Spinal cord (tissue), 10 donors: ENCODE measurements at places on chromosomes 2 and 18. TPM values are rescaled to one million over a fixed set of nuclear protein-coding genes. Genes with fewer than 3 reads are reported as not detected.

DNA sequence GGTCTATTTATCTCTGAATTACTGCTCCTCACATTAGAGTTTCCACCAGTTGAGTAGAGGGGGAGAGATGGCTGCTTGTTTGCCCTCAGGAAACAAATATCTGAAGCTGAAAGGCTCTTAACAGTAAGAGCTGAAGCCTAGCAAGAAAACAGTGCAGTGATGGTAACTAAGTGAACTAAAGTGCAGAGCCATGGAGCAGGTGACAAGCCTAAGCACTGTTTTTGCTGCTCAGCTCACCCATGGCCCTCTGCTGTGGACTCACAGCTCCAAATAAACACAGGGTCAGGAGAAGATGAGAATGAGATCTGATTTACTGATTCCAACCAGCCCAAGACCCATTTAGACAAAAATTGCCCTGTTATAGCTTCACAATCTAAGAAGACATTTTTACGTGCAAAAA lies 118.4 kb downstream of the ETAA1 start:
- no peak for DNase-seq
- no peaks in the 10 kb centered on the region for H3K4me1 ChIP-seq
- H3K27ac ChIP-seq = no peak overlapping the region
- H3K4me3 ChIP-seq = no peak overlapping the region
- no peaks in the 10 kb centered on the region for H3K36me3 ChIP-seq
- no peaks in the 10 kb centered on the region for H3K27me3 ChIP-seq

- peaks cover 31% of the 10 kb centered on the region for H3K36me3 ChIP-seq
- H3K4me3 ChIP-seq = no peak overlapping the region
- DNase-seq = no peak
- H3K27ac ChIP-seq = no peak overlapping the region
- no peaks in the 10 kb centered on the region for H3K27me3 ChIP-seq
Measured at GRCh38 chr2:149001496-149001895, 37.0 kb upstream of the LYPD6B start.

- H3K4me3 ChIP-seq = no peak overlapping the region
- no peak overlapping the region for H3K27ac ChIP-seq
- H3K36me3 ChIP-seq = no peaks in the 10 kb centered on the region
- H3K4me1 ChIP-seq = no peaks in the 10 kb centered on the region
Measured at GRCh38 chr18:69755856-69756496, 191.7 kb downstream of the CD226 start.

DNA sequence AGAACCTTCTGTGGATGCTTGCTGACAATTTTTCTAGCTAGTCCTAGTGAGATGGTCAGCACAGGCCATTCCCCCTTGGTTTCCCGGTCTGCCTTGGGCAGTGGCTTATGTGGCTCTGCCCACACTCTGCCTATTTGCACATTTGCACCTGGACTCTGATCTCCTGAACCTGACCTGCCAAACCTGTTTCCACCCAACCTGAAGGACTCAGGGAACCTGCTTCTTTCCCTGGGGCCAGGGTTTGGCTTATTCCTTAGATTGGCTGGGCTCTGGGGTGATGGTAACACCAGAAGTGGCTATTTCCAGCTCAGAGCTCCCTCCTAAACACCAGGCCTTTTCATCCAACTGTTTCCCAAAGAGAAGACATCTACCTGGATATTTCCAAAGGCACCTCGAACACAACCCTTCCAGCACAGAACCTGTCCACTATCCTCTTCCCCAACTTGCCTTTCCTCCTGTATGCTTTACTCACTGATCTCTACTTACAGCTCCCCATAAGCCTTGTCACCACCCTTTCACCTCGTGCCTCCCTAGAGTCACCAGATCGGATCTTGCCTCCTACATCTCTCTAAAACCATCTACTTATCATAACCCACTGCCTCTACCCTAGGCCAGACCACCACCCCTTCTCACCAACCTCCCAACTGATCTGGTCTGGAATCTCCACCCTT lies 5.8 kb upstream of the MTA3 start:
- H3K36me3 ChIP-seq = no peaks in the 10 kb centered on the region
- no peak overlapping the region for H3K27ac ChIP-seq
- H3K4me1 ChIP-seq = peaks cover under 1% of the 10 kb centered on the region
- H3K4me3 ChIP-seq = no peak overlapping the region

- H3K4me1 ChIP-seq = peaks cover 15% of the 10 kb centered on the region
- H3K36me3 ChIP-seq = peaks cover 24% of the 10 kb centered on the region
- no peak overlapping the region for H3K27ac ChIP-seq
- no peaks in the 10 kb centered on the region for H3K27me3 ChIP-seq
- no peak overlapping the region for H3K4me3 ChIP-seq
- no peak for DNase-seq
Measured at GRCh38 chr18:74498712-74499627, 2.8 kb downstream of the CNDP2 start.

GRCh38 chr18:75696391-75696790 lies 268.9 kb upstream of the SMIM21 start:
- H3K4me3 ChIP-seq = no peak overlapping the region
- H3K27me3 ChIP-seq = no peaks in the 10 kb centered on the region
- DNase-seq = no peak
- H3K36me3 ChIP-seq = no peaks in the 10 kb centered on the region
- H3K27ac ChIP-seq = no peak overlapping the region

- no peak overlapping the region for H3K27ac ChIP-seq
- H3K27me3 ChIP-seq = no peaks in the 10 kb centered on the region
- no peak overlapping the region for H3K4me3 ChIP-seq
- H3K4me1 ChIP-seq = no peaks in the 10 kb centered on the region
Measured at GRCh38 chr2:143452817-143453451, 323.7 kb downstream of the ARHGAP15 start.

- no peaks in the 10 kb centered on the region for H3K36me3 ChIP-seq
- H3K27ac ChIP-seq = no peak overlapping the region
- DNase-seq = no peak
- no peak overlapping the region for H3K4me3 ChIP-seq
- no peaks in the 10 kb centered on the region for H3K4me1 ChIP-seq
Measured at GRCh38 chr2:181992776-181993175, 7.1 kb downstream of the PPP1R1C start.

DNA sequence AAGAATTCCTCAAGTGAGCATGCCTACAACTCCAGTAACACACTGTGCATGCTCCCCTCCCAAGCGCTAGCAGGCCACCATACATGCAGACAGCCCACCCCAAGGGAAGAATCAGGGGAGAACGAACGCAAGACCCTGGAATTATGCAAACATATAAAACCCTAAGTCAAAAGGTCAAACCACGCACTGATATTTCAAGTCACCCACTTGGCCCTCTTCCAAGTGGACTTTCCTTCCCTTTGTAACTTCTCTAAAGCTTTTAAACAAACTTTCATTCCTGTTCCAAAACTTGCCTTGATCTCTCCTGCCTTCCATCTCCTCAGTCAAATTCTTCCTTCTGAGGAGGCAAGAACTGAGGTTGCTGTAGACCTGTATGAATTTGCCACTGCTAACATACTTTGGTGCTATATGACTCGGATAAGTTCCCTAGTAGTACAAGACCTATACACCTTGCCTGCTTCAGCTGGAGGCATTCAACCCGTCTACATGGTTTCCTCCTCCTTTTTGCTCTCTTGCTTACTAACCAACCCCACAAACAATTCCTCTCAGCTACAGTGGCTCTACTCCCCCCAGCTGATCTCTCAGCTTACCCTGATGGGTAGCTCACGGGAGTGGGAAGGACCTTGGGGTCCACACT lies 11.1 kb upstream of the RPIA start:
- no peaks in the 10 kb centered on the region for H3K4me1 ChIP-seq
- no peaks in the 10 kb centered on the region for H3K27me3 ChIP-seq
- no peak overlapping the region for H3K27ac ChIP-seq
- no peak overlapping the region for H3K4me3 ChIP-seq

DNA sequence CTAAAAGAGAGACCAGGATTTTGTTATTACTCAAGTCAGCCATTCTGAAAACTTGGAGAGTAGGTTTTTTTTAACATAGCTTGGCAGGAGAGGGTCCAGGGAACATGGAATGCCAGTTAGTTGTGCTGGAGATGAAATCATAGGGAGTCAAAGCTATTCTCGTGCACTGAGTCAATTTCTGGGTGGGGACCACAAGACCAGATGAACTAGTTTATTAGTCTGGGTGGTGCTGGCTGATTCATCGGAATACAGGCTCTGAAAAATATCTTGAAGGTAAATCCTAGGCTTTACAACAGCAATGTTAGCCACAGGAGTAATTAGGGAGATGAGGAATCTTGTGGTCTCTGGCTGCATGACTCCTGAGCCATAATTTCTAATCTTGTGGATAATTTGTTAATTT lies 921.4 kb downstream of the TRIB2 start:
- no peak for DNase-seq
- H3K36me3 ChIP-seq = no peaks in the 10 kb centered on the region
- H3K4me3 ChIP-seq = no peak overlapping the region
- no peaks in the 10 kb centered on the region for H3K4me1 ChIP-seq

DNA sequence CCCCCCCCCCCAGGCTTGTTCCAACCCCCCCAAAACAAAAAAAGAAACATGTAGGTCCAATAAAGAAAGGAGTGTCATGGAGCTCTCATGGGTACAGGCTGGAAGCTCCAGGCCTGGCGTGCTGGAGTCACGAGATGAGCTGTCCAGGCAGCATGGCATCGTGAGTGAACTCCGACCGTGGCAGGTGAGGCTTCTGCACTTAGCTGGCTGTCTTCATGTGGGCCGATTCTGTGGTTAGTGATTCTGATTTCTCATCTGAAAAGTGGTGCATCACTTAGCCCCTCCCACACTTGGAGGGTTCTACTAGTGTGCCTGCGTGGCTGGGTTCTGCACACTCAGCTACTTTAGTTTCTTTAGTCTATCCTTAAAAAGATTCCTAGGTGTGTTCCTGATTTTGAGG lies 126.4 kb upstream of the MGAT5 start:
- H3K4me3 ChIP-seq = no peak overlapping the region
- H3K36me3 ChIP-seq = no peaks in the 10 kb centered on the region
- H3K27ac ChIP-seq = no peak overlapping the region
- no peaks in the 10 kb centered on the region for H3K27me3 ChIP-seq

- no peak overlapping the region for H3K27ac ChIP-seq
- H3K36me3 ChIP-seq = no peaks in the 10 kb centered on the region
- H3K27me3 ChIP-seq = no peaks in the 10 kb centered on the region
- H3K4me1 ChIP-seq = no peaks in the 10 kb centered on the region
Measured at GRCh38 chr2:202133200-202133908, 60.3 kb downstream of the KIAA2012 start.

GRCh38 chr2:25306777-25307368 lies 34.9 kb downstream of the DNMT3A start:
- H3K4me1 ChIP-seq = peaks cover 85% of the 10 kb centered on the region
- DNase-seq = no peak
- H3K36me3 ChIP-seq = peaks cover 75% of the 10 kb centered on the region
- H3K27ac ChIP-seq = peak overlapping the region; percentile 40
- no peaks in the 10 kb centered on the region for H3K27me3 ChIP-seq

- no peak for DNase-seq
- no peaks in the 10 kb centered on the region for H3K36me3 ChIP-seq
- no peaks in the 10 kb centered on the region for H3K27me3 ChIP-seq
- H3K4me1 ChIP-seq = no peaks in the 10 kb centered on the region
- no peak overlapping the region for H3K4me3 ChIP-seq
Measured at GRCh38 chr2:147433822-147434221, 411.0 kb upstream of the ACVR2A start.

DNA sequence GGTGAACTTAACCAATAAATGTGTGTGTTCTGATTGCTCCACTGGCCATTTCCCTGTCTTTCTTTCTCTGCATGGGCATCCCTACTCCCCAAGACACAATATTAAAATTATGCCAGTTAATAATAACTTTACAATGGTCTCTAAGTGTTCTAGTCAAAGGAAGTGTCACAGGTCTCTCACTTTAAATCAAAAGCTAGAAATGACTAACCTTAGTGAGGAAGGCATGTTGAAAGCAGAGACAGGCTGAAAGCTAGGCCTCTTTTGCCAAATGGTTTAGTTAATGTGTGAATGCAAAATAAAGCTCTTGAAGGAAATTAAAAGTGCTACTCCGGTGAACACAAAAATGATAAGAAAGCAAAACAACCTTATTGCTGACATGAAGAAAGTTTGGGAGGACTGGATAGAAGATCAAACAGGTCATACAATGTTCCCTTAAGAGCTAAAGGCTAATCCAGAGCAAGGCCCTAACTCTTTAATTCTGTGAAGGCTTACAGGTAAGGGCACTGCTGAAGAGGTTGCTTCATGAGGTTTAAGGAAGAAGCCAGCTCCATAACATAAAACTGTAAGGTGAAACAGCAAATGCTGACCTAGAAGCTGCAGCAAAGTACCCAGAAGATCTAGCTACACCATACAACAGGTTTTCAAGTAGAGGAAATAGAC lies 44.0 kb upstream of the ARHGAP15 start:
- no peaks in the 10 kb centered on the region for H3K4me1 ChIP-seq
- DNase-seq = no peak
- no peaks in the 10 kb centered on the region for H3K36me3 ChIP-seq
- H3K4me3 ChIP-seq = no peak overlapping the region
- no peaks in the 10 kb centered on the region for H3K27me3 ChIP-seq
- H3K27ac ChIP-seq = no peak overlapping the region

- no peak overlapping the region for H3K27ac ChIP-seq
- no peaks in the 10 kb centered on the region for H3K27me3 ChIP-seq
- H3K36me3 ChIP-seq = no peaks in the 10 kb centered on the region
- DNase-seq = no peak
- no peaks in the 10 kb centered on the region for H3K4me1 ChIP-seq
Measured at GRCh38 chr2:146981921-146982320, 862.9 kb upstream of the ACVR2A start.

DNA sequence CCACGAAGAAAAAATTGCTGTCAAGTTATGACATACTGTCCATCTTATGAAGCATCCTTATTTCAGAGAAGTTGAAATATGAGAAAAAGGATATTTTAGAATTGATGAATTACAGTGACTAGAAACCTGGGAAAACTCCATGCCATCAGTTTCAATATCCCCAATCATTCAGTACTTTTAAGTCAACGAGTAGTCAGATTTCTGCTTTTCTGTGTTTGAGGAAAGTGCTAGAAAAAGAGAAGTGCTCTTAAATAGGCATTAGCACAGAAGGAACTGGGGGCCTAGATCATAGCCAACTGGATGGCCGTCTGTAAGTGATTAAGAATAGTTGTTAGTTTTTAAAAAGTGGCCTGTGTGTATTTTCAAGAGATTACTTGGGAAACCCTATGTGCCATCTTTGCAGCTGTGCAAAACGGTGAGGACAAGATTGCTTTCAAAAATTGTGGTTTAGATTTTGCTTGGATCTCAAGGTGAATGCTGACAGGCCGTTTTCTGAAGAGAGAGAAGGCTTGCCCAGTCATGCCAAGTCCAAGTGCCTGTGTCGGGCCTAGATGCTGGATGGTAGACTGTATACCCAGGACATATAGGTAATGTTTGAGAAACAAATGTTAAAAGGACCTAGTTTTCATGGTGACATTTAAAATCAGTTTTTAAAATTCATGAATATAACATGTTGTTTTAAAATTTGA lies 5.1 kb downstream of the NEDD4L start:
- H3K4me1 ChIP-seq = peaks cover 14% of the 10 kb centered on the region
- no peaks in the 10 kb centered on the region for H3K36me3 ChIP-seq
- H3K27me3 ChIP-seq = peaks cover 4% of the 10 kb centered on the region
- H3K4me3 ChIP-seq = no peak overlapping the region

ANKRD30B gene
- 0.33 TPM for total RNA-seq

NT5DC4 gene
- 0.10 TPM for total RNA-seq

MC5R gene
- 0.22 TPM for total RNA-seq

CIDEA gene
- total RNA-seq = 0.44 TPM

EIPR1 gene
- total RNA-seq = 33.2 TPM

SLC38A11 gene
- total RNA-seq = 28.9 TPM

DHRS9 gene
- 2.5 TPM for total RNA-seq

L3MBTL4 gene
- 8.7 TPM for total RNA-seq
